Left renal cortex interstitium (tissue), 4 donors: ENCODE measurements at places on chromosomes 3 and 15.

DNA sequence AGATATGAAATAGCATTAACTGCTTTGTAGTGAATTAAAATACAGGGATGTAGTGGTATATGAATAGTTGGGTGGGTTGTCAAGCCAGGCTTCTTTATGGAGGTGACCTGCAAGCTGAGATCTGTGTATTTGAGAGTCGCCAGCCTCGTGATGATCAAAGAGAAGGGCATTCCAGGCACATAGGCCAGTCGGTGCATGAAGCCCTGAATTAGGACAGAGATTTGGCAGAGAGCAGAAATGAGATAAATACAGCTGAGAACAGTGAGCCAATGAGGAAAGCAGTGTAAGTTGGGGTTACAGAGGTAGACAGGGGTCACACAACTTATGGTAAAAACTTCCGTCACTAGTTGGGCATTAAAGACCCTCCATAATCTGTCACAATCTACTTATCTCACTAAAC is 641.9 kb downstream of the OTOL1 start:
- no peak for DNase-seq

DNA sequence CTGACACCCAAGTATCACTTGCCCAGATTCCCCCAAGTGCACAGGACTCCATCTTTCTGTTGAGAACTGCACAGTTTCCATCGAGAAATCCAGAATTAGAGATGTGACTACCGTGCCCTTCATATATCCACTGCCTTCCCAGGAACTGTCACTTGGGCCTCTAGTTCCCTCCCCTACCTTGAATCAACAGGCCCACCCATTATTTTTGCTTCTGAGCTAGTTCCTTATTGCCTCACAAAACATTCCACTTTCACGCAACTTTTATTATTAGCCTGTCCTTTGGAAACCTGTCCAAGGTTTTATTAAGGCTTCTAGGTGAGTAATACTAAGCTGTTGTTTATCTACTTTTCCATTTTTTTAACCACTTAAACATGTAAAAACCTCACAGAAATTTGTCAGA is 17.1 kb upstream of the SLC30A4 start:
- no peak for DNase-seq

DNA sequence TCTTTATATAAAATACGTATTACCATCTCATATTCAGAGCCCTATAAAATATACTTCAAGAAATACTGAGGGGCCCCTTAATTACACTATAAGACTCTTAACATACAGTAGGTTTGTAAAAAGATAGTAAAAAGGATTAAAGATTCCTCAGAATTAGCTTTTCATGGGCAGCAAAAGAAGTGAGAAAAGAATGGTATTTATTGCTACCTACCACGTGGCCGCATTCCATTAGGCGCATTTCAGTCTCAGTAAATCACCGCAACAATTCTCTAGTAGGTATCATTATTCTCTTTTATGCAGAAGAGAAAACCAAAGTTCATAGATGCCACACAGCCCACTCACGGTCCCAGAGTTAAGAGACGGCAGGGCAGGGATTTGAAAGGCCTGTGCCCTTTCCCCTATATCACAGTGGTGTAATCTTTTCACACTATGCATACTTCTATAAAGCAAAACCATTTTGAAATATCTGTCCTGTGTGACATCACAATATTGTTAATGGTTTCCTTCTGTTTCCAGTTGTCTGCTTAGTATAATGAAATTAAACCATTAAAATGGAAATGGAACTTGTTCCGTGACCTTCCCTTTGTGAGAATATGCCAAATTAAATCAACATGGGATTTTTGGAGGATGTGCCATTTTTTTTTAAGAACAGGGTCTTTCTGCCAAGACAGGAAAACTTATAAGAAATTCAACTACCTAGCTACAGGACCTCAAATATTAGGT is 1072.2 kb downstream of the FHIT start:
- no peak for DNase-seq

DNA sequence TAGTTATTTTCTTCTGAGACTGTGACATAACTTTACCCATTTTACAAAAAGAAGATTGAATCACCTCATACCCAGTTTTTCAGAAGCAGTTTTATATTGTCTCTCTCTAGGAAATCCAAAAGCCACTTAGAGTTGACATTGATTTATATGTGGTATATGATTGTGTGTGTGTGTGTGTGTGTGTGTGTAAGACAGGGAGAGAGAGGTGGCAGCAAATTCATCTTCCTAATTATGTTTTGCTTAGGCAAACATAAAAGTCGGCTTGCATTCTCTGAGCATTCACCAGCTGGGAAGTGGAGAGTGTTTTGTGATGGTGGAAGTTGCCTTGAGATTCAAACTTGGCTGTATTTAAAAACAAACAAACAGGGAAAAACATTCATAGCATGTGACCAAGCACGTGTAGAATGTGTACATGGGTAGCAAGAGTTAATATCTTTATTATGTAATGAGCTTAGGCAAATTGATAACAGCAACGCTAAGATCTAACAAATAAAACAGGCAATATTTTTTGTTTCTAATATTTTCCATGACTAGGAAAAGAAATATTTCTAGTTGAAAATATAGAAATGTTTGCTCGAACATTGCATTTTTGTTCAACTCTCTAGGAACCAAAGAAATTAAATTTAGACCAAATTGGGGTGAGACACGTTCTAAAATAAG is 64.4 kb upstream of the IGF1R start:
- DNase-seq, result no peak

- no peak for DNase-seq
Observed at GRCh38 chr3:28915741-28916500, 364.9 kb upstream of the RBMS3 start.

DNA sequence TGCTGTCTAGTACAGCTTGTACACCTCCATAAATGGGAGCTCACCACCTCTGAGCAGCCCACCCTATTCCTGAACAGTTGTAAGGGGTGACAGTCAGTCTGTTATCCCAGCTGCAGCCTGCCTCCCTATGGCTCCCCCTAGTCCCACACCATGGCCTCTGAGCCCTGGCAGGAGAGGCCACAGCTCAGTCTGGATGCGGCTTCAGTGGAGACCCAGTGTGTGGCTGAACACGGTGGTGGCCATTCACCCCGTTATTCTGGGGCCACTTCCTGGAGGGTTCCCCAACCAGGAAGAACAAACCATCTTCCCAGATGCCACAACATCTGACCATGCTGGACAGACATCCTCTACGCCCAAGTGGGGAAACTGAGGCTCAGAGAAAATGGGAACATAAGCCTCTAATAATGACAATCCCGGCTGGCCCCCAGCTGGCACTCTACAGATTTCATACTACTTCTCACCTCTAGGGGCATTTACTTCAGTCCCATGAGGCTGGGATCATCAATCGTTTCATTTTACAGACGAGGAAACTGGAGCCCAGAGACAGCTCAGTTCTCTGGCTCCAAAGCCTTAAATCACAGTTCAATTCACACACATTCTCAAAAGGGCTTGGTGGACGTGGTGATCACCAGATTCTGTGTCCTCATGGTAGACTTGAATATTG is 9.2 kb upstream of the GRIP2 start:
- no peak for DNase-seq

DNA sequence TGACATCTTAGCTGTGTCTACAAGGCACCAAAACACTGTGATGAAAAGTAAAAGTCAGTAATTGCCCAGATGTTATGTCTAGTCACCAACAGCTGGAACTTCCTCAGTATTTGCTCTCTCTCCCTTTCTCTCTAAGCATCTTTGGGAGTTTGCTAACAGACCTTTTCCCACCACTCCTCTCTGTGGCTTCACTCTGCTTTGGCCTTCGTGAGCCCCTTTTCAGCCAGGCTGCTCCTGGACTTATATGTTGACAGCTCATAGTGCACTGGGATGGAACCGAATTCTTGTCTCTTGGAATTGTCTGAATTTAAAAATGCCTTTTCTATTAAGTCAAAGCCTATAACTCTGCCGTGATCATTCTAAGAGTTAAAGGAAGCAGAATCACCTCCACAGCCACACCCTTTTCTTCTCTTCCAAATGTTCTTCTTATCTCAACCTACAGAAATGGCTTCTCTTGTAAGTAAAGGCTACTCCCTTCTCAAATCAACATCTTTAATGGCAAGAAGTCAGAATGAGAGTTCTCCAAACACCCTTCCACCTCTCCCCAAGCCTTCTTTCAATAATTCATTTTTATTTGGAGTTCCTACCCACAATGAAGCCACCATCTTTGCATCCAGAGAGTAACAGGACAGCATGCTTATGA is 17.2 kb upstream of the FOXP1 start:
- no peak for DNase-seq

DNA sequence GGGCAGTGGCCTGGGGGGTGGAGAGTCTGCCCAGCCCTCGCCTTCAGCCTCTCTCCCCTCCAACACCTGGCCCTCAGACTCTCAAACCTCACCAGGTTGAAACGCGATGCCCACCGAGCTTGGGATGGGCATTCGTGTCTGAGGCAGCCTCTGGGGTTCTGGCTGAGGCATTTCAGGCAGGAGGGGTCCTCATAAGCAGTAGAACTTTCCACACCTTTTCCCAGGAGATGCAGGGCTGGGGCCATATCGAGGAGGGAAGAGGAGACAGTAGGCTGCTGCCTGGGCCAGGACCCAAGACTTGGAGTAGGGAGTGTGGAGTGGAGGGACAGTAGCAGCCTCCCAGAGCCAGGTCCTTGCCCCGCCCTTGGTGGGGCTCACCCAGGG is 24.6 kb downstream of the ACAA1 start:
- DNase-seq, result no peak

DNA sequence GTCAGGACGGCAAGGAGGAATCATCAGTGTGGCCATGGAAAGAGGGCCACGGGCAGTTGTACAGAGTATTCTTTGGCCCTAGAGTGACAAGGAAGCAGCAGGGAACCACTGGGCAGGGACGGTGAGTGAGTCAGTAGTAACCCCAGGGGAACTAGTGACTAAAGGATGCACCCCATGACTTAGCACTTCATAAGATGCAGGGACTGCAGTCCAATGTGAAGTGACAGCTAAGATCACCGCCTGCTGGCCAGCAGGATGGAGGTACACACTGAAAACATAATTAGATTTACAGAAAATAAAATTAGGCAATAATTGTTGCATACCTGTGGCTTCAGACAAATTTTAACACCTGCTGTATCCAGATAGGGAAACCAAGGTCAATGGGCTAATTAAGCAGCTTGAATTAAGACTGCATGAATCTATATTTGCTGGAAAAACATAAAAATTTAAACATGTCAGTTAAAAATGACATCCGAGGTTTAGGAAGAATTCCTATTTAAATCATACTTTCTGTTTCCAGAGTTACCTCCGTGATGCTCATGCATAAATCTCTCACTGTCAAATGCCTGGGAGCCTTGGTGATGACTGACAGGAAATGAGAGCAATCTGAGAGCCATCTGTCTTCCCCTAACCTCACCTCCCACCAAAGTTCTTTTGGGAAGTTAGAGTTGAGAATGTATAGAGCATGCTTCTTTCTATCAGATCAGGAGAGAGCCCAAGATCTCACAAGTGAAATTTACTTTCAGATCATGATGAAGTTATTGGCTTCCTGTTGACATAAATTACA is 56.5 kb downstream of the DCLK3 start:
- DNase-seq, result no peak

DNA sequence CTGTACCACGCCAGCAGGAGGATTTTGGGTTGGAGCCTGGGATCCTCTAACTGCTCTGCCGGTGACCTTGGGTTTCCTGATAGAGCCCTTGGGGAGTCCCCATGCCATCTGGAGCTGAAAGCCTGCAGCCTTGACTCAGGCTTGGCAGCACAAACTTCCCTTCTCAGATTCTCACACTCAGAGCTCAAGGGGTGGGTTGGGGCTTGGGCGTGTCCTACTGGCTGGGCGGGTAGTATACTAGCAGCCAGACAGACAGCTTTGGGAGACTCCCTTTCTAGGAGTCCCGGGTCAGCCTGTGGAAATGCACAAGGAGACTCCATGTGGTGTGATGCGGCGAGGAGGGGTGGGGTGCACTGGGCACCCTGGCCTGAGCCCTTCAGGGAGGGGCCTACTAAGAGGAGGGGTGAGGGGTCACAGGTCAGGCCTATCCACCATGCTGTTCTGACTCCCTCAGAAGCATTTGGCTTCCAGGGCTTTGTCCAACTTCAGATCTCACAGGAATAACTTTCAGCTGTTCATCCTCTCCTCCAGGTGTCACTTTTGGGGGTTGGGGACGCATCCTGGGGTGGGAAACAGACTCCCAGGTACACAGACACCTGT is 21.6 kb upstream of the PLXNA1 start:
- no peak for DNase-seq

GRCh38 chr3:14430706-14431451 is 28.5 kb downstream of the SLC6A6 start:
- no peak for DNase-seq

DNA sequence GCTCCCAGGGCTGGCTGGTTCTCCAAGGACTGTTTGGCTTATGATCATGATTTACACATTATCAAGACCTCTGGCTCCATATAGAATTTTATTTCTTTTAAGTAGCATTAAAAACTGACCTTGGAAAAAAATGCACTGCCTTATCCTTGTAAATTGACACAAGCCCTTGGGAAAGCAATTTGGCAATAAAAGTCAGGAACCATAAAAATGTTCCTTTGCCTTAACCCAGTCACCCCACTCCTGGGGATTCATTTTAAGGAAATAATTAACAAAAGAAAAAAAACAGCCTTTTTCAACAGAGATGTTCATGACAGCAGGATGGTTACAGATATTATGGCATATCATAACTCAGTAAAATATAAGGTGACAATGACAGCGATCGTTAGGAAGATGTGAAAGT is 51.6 kb upstream of the NR2E3 start:
- no peak for DNase-seq

DNA sequence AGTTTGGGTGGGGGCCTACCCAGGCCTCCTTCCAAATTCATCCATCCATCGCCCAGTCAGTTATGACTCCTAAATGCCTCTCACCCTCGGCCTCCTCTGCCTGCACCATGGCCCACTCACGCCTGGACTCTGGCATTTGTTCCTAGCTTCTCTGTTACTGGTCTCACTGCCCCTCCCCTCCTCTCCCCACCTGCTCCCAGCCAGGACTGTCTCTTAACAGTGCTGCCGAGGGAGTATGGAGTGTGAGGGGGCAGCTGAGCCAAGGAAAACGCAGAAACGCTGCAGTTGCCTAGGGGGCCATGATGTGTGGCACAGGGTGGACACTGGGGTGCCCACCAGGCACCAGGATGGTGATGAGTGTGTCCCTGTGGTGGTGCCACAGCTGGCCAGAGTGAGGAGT is 3.1 kb downstream of the RCCD1 start:
- DNase-seq, result no peak

DNA sequence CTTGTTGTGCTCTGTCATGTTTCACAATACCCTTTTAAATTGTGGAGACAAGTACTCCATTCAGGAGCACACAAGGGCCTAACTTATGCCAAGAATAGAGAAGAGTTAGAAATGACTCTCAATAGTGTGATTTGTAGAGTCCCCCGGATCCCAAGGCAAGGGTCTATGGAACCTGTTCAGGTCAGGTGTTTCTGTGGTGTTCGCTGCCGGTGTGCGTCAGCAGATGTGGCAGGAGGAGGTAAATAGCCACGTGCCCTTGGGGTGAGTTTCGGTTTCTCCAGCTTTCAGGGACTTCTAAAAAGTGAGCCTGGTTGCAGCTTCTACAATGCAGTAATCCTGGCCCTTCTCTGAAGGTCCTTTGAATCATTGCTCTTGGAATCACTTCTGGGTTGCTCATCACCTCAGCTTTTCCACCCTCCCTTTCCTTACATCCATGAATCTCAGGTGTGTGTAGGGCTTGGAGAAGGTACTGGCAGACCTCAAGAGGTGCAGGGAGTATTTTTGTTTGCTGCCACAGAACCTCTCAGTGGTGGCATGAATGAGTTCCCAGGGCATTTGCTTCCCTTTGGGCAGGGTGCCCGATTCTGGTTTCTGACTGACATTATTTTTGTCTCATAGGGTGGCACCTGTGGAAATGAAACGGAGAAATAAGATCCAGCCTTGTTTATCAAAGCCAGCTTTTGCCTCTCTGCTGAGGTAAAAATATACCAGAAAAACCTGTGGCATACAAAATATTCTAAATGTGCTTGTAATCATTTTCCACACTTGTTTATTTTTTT is 7.3 kb downstream of the ST3GAL6 start:
- no peak for DNase-seq

GRCh38 chr15:42491539-42492225 is 741 bp upstream of the ZNF106 start:
- no peak for DNase-seq
